ENCODE measurements at places on chromosomes 3 and 15.

DNA sequence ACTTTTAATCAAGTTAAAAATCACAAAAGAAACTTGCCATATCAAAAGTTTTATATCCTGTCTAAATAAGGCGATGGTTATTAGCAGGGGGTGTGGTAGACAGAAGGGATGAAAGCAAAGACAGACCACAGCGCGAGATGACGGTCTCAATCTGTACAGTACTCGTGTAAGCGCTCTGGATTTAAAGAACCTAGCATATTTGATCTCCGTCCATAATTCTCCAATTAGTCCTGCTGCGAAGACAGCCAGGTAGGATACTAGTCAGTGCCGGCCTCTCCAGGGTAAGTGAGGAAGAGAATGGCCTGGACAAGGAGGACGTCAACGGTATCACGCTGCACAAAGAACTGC, 701 bp downstream of the SGO1 start:
- DNase-seq, result no peak

GRCh38 chr15:98845138-98845884, 162.3 kb downstream of the PGPEP1L start:
- DNase-seq, result no peak

DNA sequence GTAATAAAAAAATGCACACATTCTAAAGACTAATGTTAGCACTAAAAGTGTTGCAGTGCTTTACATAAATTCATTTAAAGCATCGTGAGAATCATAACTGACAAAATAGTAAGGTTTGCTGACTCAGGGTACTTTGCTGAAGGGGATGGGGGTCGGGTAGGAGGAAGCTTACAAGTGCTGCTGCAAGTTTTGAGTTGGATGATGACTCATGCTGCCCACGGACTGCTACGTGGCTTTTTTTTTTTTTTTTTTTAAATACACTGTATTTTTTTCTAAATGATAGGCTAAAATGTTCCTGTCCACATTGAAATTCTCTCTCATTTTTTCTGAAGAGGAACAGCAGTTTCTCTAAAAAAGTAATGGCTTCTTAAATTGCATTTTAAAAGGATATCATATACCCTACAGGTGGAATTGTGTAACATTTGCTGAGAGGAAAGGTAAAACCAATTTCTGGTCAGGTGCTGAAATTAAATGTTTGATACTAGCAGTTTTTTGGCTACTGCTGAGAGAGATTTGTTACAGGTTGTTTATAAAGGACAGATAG, 2.2 kb downstream of the MAPK6 start:
- peak; percentile 50 for DNase-seq

- no peak for DNase-seq
Observed at GRCh38 chr3:123783050-123783689, 101.0 kb downstream of the MYLK start.

- no peak for DNase-seq
Observed at GRCh38 chr15:58213587-58214338, 75.6 kb downstream of the AQP9 start.

Data from T-helper 17 cell (primary cell).